Germinal center (tissue), 1 donor: ENCODE measurements at places on chromosomes 16 and 17.

GRCh38 chr17:17831208-17832031 is 5.4 kb downstream of the SREBF1 start:
- DNase-seq: no peak

DNA sequence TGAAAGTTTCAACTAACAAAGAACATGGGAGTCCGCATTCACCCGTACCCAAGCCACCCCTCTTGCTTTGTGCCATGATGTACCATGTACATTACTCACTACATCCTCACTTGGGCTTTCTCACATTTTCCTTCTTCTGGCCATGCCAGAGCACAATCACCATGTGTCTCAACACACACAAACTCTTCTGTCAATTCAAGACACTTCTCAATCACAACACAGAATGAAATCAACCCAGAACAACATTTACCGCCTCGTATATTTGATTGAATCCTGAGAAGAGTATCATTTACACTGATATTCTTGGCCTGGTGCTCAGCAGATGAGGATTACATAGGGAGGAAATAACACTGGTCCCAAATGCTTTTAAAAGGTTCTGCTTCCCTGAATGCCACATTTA is 4.5 kb downstream of the ADAMTS18 start:
- DNase-seq: no peak

DNA sequence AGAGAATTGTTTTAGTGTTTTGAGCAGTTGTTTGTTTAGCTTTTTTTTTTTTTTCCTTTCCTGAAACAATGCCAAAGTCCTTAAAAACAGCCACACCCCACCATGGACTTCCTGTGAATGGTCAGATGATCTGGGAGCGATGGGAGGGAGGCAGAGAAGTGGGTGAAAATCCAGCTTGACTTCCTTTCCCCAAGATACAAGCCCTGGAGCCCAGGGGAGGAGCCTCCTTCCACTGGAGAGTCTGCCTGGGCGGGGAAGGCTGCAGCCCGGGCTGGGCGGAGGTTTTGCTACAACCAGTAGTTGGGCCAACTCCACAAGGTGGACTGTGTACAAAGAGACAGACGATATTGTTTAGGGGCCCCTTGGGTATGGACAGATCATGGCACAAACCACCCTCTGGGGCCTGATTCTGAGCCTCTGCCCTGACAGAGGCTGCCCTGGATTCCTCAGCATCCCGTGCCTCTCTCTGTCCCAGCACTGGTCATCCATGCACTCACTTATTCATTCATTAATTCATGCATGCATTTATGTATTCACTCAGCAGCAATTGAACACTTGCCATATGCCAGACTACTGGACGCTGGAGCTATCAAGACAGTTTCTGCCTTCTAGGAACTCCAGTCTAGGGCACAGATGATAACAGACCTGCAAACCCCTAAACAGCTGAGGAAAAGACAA is 29.8 kb downstream of the WSB1 start:
- no peak for DNase-seq

- no peak for DNase-seq
These were observed 19.8 kb downstream of the SPHK1 start for GRCh38 chr17:76404256-76404655.

GRCh38 chr17:57356153-57356718 is 99.9 kb downstream of the MSI2 start:
- DNase-seq: peak; percentile 47

DNA sequence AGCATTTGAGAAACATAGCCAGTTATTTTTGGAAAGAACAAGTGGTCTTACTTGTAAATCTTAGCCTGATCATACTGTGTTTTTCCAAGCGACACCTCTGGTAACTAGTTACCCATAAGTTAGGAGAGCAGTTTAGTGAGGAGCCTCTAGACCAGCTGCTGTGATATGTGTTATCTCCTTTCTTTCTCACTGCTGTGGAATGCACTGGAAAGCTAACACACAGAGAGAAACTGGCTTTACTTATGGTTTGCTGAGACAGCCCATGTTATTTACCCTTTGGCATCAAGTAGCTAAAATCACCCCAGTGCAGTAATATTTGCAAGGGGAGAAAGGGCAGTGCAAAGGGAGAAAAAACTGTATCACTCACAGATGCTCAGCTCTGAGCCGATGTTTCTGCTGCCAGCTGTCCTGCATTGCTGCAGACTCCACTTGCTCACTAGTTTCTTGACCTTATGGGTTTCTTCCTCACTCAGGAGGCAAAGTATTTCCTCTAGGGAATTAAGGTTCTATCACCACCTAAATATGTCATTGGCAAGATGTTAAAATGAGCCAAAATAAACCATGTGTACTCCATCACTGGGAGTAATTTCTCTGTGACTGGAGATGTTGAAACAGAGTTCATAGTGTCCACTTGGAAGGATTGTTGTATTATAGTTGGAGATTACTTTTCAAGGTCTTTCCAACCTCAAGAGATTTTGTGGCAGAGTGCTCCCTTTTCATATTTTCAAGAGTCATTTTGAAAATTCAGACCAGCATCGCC is 2.3 kb downstream of the RBFOX1 start:
- no peak for DNase-seq

GRCh38 chr17:13465678-13466077 is 136.1 kb downstream of the HS3ST3A1 start:
- no peak for DNase-seq

DNA sequence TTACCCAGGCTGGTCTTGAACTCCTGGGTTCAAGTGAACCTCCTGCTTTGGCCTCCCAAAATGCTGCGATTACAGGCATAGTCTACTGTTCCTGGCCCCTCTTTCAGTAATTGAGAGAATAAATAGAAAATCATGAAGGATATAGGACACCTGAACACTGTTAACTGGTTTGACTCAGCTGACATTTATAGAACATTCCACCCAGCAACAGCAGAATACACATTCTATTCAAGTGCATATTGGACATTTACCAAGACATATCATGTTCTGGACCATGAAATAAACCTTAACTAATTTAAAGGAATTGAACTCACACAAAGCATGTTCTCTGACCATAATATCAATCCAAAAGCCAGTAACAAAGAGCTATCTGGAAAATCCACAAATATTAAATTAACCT is 19.8 kb upstream of the BAIAP2 start:
- no peak for DNase-seq

DNA sequence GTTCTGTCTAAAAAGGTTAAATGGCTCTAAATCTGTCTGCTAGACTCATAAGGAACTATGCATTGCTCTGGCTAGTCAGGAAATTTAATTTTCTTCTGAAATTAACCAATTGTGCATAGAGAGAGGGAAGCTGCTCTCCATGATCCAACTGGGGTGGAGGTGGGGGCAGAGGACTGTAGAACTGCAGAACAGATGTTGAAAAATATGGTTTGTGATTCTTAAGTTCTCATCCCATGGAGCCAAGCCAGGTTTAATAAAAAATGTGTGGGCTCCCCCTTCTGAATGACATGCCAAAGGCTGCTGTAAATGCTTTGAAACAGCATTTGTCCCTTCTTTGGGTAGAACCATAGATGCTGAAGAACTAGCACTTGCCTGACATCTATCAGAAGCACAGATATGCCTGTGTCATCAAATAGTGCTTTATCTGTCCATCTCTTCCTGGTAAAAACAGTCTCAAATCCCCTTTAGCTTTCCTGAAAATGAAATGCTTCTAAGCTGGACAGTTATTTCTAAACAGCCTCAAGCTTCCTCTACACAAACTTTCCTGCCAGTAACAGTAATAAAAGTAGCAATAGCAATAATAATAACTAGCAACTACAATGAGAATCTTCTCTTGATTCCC is 221.4 kb downstream of the CDH8 start:
- no peak for DNase-seq

GRCh38 chr16:49733313-49734009 is 122.5 kb downstream of the ZNF423 start:
- no peak for DNase-seq

- no peak for DNase-seq
These were observed 18.2 kb upstream of the HS3ST3B1 start for GRCh38 chr17:14282726-14283125.

DNA sequence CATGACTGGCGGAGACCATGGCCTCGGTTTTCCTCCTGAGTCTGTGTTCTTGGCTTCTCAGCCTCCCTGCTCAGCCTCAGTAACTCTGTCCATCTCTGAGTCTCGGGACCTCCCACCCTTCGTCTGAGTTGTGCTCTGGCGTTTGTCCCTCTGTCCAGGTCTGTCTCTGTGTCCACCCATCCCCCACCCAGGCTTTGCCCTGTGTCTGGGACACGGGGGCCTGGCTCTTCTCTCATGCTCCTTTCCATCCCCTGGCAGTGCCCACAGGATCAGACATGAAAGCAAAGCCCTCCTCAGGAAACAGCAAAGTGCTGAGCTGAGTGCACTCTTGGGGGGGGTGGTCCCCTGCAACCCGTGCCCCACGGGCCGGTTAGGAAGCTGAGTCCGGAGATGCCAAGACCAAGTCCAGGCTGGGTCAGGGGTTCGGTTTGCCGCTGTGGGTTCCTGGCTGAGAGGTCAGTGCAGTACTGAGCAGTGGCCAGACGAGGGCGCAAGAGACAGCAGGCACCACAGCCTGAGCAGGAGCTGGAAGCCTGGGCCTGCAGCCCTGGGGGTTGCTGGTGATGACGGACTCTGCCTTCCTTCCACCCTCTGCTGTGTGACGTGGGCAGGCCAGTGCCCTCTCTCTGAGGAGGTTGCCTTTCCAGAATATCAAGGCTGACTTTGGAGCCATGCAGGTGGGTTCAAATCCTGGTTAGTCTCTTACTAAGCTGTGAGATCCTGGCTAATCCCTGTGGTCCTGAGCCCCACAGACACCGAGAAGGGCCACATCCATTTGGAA is 2.5 kb downstream of the P2RX1 start:
- peak; percentile 87 for DNase-seq

- peak; percentile 88 for DNase-seq
These were observed at the start of gene TANC2 for GRCh38 chr17:62965686-62966425. TANC2 (plus strand) TSS chr17:62966235; CDS start chr17:63009560, 43,325 bp downstream.

DNA sequence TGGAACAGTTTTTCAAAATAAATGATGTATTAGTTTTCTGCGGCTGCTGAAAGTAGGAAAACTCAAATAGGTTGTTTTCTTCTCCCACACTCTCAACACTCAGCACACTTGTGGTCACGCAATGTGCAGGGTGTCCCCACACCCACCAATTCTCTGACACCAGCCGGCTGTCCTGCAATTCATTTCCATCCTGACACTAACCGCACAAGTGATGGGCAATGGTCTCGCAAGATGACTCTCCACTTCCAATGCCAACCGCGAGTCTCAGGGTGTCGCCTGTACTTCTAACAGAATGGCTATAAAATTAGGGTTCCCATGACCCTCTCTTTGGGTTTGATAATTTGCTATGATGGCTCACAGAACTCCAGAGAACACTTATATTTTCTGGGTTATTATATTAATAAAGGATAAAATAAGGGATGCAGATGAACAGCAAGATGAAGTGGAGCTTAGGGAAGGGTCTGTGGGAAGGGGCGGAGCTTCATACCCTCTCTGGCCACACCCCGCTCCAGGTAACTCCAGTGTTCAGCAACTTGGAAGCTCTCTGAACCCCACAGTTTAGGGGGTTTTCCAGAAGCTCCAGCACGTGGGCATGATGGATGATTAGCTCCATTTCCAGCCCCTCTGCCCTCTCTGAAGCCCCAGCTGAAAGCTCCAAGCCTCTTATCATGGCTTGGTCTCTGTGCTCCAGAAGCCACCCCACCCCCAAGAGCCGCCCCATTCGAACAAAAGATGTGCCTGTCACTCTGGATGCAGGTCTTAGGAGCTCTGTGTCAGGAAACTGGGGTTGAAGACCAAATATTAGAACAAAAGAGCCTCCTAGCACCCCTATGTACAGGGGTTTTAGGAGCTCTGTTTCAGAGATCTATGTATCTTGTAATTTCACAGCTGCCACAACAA is 19.8 kb downstream of the TAF1C start:
- no peak for DNase-seq

- DNase-seq: no peak
These were observed 74.1 kb upstream of the MON1B start for GRCh38 chr16:77116856-77117255.

DNA sequence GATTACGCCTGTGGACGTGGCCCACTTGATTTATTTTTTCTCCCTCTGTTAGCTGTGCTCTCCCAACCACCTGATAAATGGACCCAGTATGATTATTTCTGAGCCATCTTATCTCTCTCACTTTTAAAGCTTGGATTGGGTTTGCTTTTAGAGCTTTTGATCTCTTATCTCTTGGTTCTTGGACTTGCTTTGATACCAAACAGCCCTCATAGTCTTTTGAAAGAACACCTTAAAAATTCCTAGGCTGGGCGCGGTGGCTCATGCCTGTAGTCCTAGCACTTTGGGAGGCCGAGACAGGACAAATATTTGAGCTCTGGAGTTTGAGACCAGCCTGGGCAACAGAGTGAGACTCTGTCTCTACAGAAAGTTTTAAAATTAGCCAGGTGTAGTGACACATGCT is 25.8 kb downstream of the SMTNL2 start:
- no peak for DNase-seq

- no peak for DNase-seq
These were observed 194.7 kb downstream of the SPECC1 start for GRCh38 chr17:20203761-20204263.

DNA sequence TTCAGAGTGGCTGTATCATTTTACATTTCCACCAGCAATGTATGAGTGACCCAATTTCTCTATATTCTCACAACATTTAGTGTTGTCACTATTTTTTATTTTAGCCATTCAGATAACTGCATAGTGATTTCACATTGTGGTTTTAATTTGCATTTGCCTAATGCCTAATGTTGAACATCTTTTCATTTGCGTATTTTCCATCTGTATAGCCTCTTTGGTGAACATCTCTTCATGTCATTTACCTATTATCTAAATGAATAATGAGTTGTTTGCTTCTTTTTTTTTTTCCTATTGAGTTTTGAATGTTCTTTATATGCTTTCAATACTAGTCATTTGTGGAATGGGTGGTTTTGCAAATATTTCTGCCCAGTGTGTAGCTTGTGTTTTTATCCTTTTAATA is 120.9 kb upstream of the CPHXL start:
- no peak for DNase-seq

- DNase-seq: no peak
These were observed 219.2 kb upstream of the CDH5 start for GRCh38 chr16:66147291-66147690.

DNA sequence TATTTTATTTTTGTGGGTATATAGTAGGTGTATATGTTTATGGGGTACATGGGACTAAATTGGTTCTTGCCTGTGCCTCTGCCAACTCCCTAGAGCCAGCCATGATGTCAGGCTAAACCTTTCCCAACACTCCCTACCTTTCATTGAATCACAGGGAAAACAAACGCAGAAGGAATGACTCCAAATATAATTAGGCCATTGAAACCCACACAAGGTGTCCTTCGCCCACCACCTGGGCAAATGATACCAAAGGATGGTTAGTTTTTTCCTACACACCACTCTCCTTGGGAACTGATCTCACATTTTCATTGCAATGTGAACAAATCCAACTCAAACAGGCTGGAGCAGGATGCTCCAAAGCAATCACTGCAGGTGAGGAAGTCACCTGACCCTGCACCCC is 27.5 kb downstream of the WSB1 start:
- no peak for DNase-seq

GRCh38 chr16:89973235-89973634 is 24.7 kb downstream of the DEF8 start:
- no peak for DNase-seq

GRCh38 chr17:82213251-82214011 is 789 bp upstream of the CCDC57 start:
- peak; percentile 58 for DNase-seq
